ENCODE measurements at places on chromosomes 12 and 14. TPM values are rescaled to one million over a fixed set of nuclear protein-coding genes. Genes with fewer than 3 reads are reported as not detected.

P2RX2 gene
- polyA plus RNA-seq: 24.1 TPM

NEUROD4 gene
- 0.01 TPM for polyA plus RNA-seq

OTX2 gene
- not detected for polyA plus RNA-seq

RNASE2 gene
- polyA plus RNA-seq: 0.39 TPM

CPNE6 gene
- polyA plus RNA-seq: 0.31 TPM

KCNH5 gene
- polyA plus RNA-seq: 0.40 TPM

GLI1 gene
- polyA plus RNA-seq: 7.3 TPM

DTD2 gene
- polyA plus RNA-seq: 15.3 TPM

KRT6C gene
- polyA plus RNA-seq: not detected

LALBA gene
- polyA plus RNA-seq: not detected

ASPG gene
- 11.7 TPM for polyA plus RNA-seq

ANO2 gene
- 2.7 TPM for polyA plus RNA-seq

WNT1 gene
- not detected for polyA plus RNA-seq

CABP1 gene
- polyA plus RNA-seq: 0.70 TPM

TMPRSS12 gene
- 0.01 TPM for polyA plus RNA-seq

CCDC38 gene
- polyA plus RNA-seq: 0.36 TPM

PRR4 gene
- 6.1 TPM for polyA plus RNA-seq

SLC10A1 gene
- polyA plus RNA-seq: 0.13 TPM

SCARB1 gene
- polyA plus RNA-seq: 167 TPM

NR1H4 gene
- polyA plus RNA-seq: 76.9 TPM

KRT79 gene
- not detected for polyA plus RNA-seq

KRT7 gene
- polyA plus RNA-seq: 8.6 TPM

GARIN6 gene
- not detected for polyA plus RNA-seq

OR6C75 gene
- polyA plus RNA-seq: not detected

FBRSL1 gene
- 57.1 TPM for polyA plus RNA-seq

AICDA gene
- 1.0 TPM for polyA plus RNA-seq

PLEKHG3 gene
- polyA plus RNA-seq: 56.1 TPM

SRRM4 gene
- 1.6 TPM for polyA plus RNA-seq

CMA1 gene
- polyA plus RNA-seq: not detected

NDRG2 gene
- 76.5 TPM for polyA plus RNA-seq

C14orf39 gene
- 0.22 TPM for polyA plus RNA-seq

ASB2 gene
- 12.1 TPM for polyA plus RNA-seq

SYCP3 gene
- 1.7 TPM for polyA plus RNA-seq

BCL11B gene
- 4.0 TPM for polyA plus RNA-seq

CCDC175 gene
- polyA plus RNA-seq: 1.5 TPM

NKX2-1 gene
- polyA plus RNA-seq: not detected

TMEM253 gene
- 62.3 TPM for polyA plus RNA-seq

ADCY4 gene
- 10.5 TPM for polyA plus RNA-seq

B4GALNT3 gene
- 5.9 TPM for polyA plus RNA-seq

BIN2 gene
- 7.0 TPM for polyA plus RNA-seq

EPYC gene
- polyA plus RNA-seq: 0.13 TPM

LMNTD1 gene
- polyA plus RNA-seq: 0.22 TPM

SLC7A8 gene
- polyA plus RNA-seq: 94.4 TPM

SOX5 gene
- polyA plus RNA-seq: 3.5 TPM

GALNT16 gene
- polyA plus RNA-seq: 20.4 TPM

ST8SIA1 gene
- polyA plus RNA-seq: 4.4 TPM

CCDC198 gene
- 90.7 TPM for polyA plus RNA-seq

TXNDC16 gene
- 12.7 TPM for polyA plus RNA-seq

PRH2 gene
- polyA plus RNA-seq: 0.55 TPM

FERMT2 gene
- 61.1 TPM for polyA plus RNA-seq

A2M gene
- 74.4 TPM for polyA plus RNA-seq
